Mesenteric fat pad (tissue), 1 donor: ENCODE measurements at places on chromosomes 11 and 22.

GRCh38 chr22:22703203-22703570, 58.8 kb downstream of the GGTLC2 start:
- peak; percentile 81 for DNase-seq

DNA sequence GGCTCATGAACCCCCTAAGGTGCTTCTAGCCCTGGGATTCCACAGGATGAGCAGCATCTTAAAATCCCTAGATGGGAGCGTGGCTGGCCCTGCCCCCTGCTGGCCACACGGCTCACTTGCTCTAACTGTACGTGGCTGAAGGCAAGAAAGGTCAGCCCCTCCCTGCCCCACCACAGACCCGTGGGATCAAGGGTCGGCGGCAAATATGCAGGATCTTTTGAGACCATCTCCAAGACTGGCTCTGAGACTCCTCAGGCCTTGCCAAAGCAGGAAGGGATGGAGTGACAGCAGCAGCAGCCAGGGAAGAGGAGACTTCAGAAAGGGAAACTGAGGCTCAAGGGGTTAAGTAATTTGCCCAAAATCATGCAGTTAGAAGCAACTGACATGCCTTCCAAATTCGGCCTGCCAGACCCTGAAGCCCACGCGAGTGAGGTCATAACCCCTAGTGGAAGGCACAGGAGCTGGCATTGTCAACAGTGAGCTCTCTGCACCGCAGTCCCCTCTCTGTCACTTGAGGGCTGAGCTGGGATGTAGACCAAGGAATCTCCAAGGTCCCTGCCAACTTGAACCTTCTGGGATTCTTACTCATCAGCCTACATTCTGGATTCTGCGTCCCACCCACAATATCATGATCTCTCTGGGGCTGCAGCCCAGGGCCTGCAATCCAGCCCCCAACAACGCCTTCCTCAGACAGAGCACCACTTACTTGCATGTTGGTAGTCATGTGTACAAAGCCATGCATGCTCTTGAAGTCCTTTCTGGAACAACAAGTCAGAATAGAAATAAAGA, 31.4 kb downstream of the CREB3L1 start:
- no peak for DNase-seq

GRCh38 chr11:43021466-43021865, 290.3 kb upstream of the API5 start:
- no peak for DNase-seq

DNA sequence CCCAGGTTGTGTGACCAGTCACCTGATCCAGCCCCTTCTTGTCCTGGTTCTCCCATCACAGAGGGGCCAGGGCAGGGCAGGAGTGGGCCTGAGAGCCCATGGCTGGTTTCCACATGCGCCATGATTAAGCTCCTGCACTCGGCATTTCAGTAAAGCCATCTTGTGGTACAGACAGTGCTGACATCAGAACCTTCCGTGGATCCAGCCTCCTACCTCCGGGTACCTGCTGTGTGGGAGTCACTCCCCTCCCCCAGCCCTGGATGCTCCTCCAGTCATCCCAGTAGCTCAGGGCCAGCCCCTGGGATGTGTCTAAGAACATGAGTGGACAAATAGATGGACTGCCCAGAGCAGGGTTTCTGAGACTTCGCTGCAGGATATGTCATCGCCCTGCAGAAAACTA, 22.1 kb upstream of the MGAT3 start:
- DNase-seq = no peak

- no peak for DNase-seq
Observed at GRCh38 chr11:47171856-47172255, 4.8 kb downstream of the ARFGAP2 start.

- DNase-seq = no peak
Observed at GRCh38 chr22:43267332-43267980, 75.7 kb downstream of the SCUBE1 start.

- DNase-seq = no peak
Observed at GRCh38 chr11:73284106-73284505, 12.0 kb downstream of the P2RY6 start.

- no peak for DNase-seq
Observed at GRCh38 chr22:28563636-28564035, 116.0 kb downstream of the TTC28 start.

DNA sequence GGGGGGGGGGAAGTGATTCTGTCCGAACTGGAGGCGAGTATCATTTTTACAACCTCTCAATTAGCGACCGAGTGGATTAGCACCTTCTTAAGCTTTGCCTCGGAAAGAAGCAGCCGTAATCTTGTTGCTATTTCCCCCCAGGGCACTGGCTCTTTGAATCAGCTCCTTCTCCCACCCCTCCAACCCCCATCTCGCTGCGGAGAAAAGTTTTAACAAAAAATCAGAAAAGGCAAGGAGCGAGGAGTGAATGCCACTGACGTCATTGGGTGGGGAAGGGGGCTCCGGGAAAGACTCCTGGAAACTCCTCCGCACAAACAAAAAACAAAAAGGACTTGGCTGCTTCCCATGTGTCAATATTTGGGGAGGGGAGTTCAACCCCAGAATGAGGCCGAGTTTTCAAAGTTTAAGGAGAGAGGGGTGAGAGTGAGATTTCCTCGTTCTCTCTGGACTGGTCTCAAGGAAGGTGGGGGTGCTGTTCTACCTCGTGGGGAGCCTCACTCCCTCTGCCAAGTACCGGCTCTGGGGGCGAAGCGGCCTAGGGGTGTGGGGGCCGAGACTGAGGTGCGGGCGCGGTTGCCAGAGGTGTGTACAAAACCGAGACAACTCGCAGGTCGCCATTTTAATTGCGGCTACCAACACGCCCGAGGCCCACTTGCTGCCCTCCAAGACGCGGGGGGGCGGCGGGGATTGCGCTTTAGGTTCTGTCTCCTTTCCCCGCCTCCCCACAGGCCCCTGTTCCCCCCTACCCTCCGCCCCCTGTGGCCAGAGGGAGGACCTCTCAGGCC, 2.5 kb upstream of the PAX6 start:
- DNase-seq = no peak

GRCh38 chr11:116525961-116526495, 246.8 kb downstream of the BUD13 start:
- peak; percentile 62 for DNase-seq

DNA sequence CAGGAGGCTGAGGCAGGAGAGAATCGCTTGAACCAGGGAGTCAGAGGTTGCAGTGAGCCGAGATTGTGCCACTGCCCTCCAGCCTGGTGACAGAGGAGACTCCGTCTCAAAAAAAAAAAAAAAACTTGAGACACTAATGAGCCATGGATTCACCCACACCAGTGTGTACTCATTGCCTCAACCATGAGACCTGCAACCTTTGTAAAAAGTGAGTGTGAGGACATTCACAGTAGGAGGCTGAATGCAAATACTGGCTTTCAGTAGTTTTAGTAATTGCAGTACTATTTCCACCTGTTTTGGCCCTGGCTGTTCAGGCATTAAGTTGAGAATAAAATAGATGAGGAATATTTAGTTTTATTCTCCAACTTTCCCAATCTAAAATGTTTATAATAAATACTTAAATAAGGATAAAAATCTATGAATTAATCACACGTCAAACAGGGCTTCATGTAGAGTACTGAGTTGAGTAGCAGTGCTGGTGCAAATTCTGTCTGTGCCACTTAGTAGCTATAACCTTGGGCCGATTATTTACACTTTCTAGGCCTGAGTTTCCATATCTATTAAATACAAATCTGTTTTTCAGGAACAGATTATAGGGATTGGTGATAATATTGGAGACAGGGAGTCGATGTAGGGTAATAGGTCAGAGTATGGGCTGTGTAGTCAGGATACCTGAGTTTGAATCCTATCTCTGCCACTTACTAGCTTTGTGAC, 72.8 kb downstream of the PPP2R1B start:
- no peak for DNase-seq
